ENCODE measurements at places on chromosomes 13 and 19.

DNA sequence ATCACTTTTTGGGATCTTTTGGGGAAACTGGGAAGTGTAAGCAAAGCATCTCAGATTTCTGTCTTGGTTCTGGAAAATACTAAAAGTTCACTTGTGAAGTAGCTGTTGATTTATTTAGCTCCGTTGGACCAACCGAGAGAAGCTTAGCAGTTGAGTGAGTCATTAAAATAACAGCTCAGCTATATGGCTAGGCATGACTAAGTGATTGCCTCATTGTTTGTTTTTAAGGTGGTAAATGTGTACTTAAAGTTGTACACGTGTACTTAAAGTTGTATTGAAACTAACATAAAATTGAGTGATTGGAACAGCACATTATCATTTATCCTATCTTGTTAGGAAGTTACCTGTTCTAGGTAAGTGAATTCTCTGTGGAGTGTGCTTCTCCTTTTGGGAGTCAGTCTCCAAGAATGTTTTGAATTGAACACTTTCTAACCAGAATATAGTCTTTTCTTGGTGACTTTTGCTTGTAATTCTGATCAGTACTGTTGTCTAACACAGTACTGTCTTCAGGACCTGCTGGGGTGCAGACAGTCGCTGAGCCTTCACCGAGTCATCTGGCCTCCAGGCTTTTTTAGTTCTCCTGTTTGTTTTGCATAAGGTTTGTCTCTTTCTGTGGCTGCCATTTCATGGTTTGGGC, 2.9 kb upstream of the DCUN1D2 start:
- DNase-seq, result no peak

- DNase-seq, result no peak
Measured at GRCh38 chr13:40160618-40161350, 505.3 kb downstream of the COG6 start.

GRCh38 chr13:101155920-101156319, 260.4 kb downstream of the NALCN start:
- no peak for DNase-seq

DNA sequence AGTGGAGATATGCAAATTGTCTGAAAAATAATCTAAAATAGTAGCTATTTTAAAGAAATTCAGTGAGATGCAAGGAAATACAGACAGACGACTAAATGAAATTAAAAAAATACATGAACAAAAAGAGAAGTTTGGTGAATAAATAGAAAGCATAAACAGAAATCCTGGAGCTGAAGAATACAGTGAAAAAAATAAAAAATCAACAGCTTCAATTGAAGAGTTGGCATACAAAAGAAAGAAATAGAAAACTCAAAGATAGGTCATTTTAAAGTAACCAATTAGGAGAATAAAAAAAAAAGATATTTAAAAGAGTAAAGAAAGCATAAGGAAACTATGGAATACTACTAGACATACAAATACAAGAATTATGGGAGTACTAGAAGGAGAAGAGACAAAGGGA, 2191.5 kb upstream of the PCDH20 start:
- DNase-seq, result no peak

DNA sequence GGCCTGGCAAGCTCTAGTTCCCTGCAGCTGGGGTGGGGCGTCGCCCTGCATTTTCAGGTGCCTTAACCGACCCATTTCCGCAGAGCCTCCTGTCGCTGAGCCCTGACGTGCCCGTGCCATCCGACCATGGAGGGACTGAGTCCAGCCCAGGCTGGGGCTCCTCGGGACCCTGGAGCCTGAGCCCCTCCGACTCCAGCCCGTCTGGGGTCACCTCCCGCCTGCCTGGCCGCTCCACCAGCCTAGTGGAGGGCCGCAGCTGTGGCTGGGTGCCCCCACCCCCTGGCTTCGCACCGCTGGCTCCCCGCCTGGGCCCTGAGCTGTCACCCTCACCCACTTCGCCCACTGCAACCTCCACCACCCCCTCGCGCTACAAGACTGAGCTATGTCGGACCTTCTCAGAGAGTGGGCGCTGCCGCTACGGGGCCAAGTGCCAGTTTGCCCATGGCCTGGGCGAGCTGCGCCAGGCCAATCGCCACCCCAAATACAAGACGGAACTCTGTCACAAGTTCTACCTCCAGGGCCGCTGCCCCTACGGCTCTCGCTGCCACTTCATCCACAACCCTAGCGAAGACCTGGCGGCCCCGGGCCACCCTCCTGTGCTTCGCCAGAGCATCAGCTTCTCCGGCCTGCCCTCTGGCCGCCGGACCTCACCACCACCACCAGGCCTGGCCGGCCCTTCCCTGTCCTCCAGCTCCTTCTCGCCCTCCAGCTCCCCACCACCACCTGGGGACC, 1.2 kb downstream of the ZFP36 start:
- DNase-seq, result no peak

- DNase-seq, result no peak
Measured at GRCh38 chr19:29843180-29844051, 31.6 kb downstream of the CCNE1 start.

DNA sequence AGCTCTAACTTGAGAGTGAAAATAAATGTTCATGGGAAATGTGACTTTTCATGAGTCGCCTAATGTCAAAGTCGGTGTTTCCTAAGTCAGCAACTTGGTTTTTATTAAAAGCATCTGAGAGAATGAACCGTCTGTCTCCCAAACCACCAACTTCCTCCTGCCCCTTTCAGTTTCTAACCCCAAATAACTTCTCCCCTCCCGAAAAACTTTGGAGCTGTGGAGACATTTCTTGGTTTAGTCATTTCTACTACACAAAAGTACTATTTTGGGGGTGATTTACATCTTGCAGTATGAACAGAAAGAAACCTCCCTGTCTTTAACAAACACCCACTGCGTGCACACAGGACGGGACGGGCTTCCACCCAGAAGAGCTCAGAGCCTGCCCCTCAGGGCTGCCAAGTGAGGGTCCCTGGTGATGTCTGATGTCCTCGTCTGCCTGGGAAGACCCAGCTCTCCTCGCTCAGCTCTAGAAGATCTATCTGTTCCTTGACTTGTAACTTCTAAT, 65.0 kb downstream of the RASA3 start:
- no peak for DNase-seq

GRCh38 chr19:58035863-58036262, 2.0 kb downstream of the ZSCAN1 start:
- DNase-seq, result no peak
